ENCODE measurements at places on chromosomes 1 and 21.

DNA sequence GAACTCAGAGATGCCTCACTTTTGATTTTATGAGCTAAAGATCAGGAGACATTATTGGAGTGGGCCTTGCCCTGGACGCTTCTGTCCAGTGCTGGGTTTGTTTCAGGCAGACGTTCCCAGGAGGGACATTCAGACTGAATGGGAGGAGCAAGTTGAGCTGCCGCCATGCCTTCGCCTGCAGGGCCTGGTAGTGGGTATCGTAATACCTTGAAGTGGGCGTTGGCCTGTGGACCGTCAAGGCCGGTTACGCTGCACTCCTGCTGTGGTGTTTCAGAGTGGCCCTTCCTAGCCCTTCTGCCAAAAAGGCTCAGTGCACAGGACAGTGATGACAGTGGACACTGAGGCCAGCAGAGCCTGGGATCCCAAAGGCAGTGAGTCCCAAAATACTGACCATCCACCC lies 1.6 kb downstream of the FAM3B start:
- DNase-seq, result no peak

- DNase-seq, result no peak
Measured at GRCh38 chr1:173532237-173532636, 55.1 kb downstream of the PRDX6 start.

- DNase-seq, result peak; percentile 64
Measured at GRCh38 chr1:227449051-227449450, 114.3 kb upstream of the ZNF678 start.

- DNase-seq, result no peak
Measured at GRCh38 chr1:78168306-78168705, 122.5 kb downstream of the GIPC2 start.

GRCh38 chr21:29072873-29073221 lies 601 bp downstream of the CCT8 start:
- no peak for DNase-seq

GRCh38 chr1:91582431-91582921 lies 81.8 kb downstream of the CDC7 start:
- DNase-seq, result no peak

DNA sequence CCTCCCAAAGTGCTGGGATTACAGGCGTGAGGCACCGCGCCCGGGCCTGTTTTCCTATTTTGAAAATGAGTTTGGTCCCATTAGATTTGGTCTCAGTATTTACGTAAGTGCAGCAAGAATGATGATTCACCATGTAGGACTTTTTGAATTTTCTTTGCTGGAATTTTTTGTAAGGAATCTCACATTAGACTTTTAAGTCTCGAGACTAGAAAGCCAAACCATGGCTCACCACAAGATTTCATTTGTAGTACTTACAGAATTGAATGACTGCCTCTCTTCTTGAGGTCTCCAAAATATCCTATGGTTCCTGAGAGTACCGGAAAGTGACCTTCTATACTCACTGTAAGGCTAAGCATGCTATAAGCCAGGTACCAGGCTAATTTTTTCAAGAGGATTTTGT lies 325 bp downstream of the OR14A2 start:
- no peak for DNase-seq

Measured in activated effector memory CD4-positive, alpha-beta T cell treated with anti-CD3 and anti-CD28 coated beads, Interleukin-2, amount 50 U/mL, for 16 hours (primary cell).